ENCODE measurements at places on chromosomes 11 and 22.

DNA sequence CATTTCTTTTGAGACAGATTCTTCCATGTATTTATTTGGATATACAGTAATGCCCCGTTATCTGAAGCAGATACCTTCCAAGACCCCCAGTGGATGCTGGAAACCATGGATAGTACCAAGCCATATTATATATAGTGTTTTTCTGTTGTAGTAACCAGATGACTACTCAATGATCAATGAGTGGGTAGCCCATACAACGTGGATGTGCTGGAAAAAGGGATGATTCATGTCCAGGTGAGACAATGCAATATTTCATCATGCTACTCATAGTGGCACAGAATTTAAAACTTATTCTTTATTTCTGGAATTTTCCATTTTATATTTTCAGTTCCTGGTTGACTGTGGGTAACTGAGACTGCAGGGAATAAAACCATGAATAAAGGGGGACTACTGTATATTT, 427.5 kb downstream of the METTL15 start:
- DNase-seq = no peak

GRCh38 chr11:118200497-118200896, 24.1 kb upstream of the SCN2B start:
- no peak for DNase-seq

DNA sequence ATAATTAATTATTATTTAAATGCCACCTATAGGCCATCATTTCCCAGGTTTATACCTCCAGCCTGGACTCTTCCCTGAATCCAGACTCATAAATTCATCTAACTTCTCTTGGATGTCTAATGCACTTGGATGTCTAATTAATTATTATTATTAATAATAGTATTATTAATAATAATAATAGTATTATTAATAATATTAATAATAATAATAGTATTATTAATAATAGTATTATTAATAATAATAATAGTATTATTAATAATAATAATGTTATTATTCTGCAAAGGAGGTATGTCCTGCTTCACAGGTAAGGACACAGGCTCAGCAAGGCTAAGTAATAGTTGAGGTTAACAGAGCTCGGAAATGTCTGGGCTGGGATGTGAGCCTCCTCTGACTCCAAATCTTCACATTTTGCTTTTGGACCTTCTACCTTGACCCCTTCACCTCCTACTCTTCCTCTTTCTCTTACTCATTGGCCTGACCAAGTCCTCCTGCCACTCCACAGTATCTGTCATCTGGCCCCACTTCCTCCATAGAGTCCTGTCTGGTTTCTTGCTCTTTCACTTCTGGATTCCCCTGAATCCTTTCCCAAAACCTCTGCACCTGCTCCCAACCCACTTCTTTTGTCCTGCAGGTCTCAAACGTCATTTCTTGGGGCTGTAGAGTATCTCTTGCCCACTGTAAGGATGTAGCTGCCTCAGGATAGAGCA, 8.0 kb downstream of the RIBC2 start:
- DNase-seq = no peak

- no peak for DNase-seq
Measured at GRCh38 chr11:61976420-61976800, 9.0 kb upstream of the FTH1 start.

- DNase-seq = no peak
Measured at GRCh38 chr11:4068962-4069361, 25.6 kb upstream of the RRM1 start.

DNA sequence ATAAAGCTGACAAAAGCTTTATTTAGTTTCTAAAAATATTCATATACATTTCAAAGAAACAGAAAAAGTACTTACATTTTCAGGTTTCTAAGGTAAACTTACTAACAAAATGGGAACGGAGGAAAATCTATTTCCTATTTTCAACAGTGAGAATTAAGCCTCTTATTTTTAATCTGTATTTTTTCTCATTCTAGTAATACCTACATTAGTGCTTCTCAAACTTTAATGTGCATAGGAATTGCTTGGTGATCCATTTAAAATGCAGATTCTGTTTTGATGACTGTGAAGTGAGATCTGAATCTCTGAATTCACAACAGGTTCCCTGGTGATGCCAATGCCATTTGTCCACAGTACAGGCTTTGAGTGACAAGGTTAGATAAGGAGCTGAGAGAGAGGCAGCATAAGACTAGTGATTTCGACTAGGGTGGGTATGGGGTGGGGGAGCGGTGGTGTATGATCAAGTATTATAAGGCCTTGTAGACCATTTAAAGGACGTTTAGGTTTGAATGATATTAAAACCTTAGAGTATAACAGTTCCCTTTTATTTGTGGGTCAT, 402.8 kb downstream of the CNTN5 start:
- DNase-seq = no peak

- no peak for DNase-seq
Measured at GRCh38 chr11:11291041-11292015, 61.7 kb downstream of the CSNK2A3 start.

GRCh38 chr11:109303342-109303741, 118.6 kb upstream of the C11orf87 start:
- no peak for DNase-seq

GRCh38 chr22:28029201-28029948, 110.3 kb upstream of the PITPNB start:
- DNase-seq = no peak

- DNase-seq = no peak
Measured at GRCh38 chr11:2550606-2550970, 105.8 kb downstream of the KCNQ1 start.

DNA sequence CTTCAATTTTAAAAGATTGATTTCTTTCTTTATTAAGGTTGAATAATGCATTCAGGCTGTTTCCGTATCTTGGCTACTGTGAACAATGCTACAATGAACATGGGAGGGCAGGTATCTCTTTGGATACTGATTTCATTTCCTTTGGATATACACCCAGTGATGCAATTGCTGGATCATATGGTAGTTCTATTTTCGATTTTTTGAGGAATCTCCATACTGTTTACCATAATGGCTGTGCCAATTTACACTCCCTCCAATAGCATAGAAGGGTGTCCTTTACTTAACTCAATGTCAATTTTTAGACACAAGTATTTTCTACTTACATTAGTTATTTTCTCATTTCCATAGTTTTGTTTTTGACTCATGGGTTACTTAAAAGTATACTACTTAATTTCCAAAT, 8.0 kb downstream of the RTCB start:
- no peak for DNase-seq

- no peak for DNase-seq
Measured at GRCh38 chr11:126034039-126034932, 28.4 kb downstream of the CDON start.

- peak; percentile 68 for DNase-seq
Measured at GRCh38 chr22:45645526-45646414, 25.9 kb upstream of the ATXN10 start.

DNA sequence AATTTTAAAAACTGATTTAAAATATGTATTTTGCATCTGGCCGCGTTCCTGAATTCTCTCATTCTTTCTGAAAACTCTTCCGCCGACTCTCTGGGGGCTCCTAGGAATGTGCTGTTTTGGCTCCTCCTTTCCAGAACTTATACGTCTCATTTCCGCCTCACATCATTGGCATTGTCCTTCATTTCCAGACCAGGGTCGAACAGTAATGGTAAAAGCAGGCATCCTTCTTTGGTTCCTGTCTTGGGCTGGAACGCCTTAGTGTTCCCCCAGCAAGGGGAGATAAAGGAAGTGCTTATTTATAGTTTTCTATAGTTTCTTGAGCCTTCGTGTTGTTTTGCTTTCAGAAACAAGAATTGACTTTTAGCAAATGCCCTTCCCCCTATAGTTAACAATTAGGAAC, 10.9 kb upstream of the TNNT3 start:
- DNase-seq = no peak

DNA sequence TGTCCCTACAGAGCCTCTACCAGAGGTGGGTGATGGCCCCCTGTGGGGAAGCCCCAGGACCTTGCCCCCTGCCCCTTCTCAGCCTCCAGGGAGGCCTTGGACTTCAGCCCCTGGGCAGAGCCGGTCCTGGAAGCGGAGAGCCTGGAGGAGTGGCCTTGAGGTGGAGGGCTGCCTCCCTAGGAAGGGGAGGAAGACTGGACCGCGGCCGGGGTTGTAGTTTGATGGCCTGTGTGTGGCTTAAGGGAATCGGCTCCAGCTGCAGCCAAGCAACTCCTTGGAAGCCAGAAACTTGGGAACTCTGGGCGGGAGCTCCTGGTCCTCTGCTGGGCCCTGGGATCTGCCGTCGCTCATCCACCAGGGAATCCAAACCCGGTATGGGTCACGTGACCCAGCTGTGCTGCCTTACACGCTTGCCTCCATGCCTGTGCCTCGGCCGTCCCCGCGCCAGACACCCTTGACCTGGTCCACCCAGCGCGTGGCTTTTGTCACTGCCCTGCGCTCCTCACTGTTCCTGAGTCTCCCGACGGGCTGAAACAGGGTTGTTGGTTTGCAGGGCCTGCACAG, 23.5 kb upstream of the ARHGAP8 start:
- no peak for DNase-seq

- DNase-seq = no peak
Measured at GRCh38 chr11:102545701-102546100, 15.2 kb upstream of the MMP7 start.

DNA sequence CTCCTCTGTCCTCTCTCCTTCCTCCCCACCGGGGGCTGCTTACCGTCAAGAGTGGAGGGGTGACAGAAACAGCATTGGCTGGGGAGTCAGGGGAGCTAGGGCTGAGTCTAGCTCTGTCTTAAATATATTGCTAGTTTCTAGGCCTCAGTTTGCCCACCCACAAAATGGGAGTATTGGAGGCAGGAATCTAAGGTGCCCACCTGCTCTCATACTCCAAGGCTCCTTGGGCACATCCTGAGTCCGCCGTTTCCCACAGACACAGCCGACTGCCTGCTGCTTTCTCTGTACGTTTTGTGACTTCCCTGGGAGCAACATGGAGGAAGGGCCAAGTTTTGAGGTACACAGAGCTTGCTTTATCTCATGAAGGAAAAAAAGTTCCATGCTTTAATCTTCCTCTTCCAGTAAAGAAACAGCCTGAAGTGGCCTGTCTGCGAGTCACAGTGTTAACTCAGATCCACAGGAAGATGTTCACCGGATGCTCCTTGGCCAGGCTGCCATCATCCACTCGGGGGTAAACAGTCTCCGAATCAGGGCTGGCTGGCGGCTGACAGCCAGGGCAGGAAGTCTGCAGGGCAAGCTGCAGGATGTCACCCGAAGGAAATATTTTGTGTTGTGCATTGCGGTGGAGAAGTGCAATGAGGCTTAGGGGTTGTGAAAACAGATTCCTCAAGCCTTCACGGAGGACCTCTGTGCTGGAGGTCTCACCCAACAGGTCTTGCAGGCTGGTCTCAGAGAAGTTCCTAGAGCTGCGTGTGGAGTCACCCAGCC, 11.0 kb upstream of the CERK start:
- peak; percentile 91 for DNase-seq

GRCh38 chr11:131683666-131684065, 313.3 kb downstream of the NTM start:
- DNase-seq = no peak

DNA sequence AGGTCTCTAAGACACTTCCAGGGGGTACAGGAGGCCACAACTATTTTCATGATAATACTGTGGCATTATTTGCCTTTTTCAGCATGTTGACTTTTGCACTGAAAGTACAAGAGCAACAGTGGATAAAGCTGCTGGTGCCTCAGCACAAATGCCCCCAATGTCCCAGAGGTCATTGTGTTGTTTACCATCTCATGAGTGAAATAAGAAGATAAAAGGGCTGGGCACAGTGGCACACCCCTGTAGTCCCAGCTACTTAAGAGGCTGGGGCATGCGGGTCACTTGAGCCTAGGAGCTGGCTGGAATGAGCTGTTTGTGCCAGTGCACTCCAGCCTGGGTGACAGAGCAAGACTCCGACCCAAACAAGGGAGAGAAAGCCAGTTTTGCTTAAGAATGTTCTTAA, 72.6 kb upstream of the RAB1B start:
- DNase-seq = no peak

GRCh38 chr11:82775736-82776346, 42.2 kb upstream of the FAM181B start:
- DNase-seq = no peak

DNA sequence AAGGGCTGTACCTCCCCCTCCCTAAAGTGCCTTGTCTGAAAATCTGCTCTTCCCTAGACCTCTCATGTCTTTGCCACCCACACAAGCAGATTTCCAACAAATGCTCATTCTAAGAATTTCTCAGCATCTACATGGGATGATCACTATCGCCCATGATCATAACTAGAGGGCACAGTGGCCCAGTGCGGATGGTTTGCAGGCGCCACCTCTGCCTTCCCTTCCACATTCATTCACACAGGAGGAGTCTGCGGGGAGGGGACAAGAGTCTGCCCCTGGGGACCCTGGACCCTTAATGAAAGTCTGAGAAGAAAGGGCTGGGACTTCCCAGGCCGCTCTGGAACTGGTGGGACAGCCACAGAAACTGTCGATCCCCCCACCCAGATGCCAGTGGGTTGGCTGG, 28.9 kb downstream of the KCTD17 start:
- DNase-seq = no peak

- no peak for DNase-seq
Measured at GRCh38 chr11:93740031-93740729, 1.1 kb downstream of the TAF1D start.

DNA sequence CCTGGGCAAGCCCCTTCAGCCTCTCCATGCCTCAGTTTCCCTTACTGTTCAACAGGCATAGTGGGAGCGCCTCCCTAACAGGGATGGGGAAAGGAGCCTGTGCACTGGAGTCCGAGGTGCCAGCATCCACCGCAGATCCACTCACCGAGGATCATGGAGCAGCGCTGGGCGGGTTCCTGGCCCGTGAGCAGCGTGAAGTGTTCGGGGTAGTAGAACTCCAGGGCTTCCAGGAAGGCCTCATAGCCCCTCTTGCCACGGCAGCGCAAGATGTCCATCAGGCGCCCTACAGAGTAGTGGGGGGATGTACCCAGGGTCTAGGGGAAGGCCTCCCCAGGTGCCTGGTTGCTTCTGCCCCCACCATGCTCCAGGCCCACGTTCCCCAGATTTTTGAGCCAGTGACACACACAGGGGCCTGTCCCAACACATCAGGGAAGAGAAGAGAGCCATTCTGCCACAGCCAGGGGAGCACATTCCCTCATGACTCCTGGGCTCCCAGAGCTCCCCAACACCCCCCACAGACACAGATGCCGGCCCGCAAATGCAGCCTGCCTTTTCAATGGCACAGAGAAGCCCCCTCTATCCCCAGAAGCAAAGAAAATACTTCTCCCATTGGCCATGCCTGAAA, 1.3 kb downstream of the CARD10 start:
- DNase-seq = no peak

GRCh38 chr11:112150517-112150916, 13.4 kb downstream of the IL18 start:
- DNase-seq = no peak

DNA sequence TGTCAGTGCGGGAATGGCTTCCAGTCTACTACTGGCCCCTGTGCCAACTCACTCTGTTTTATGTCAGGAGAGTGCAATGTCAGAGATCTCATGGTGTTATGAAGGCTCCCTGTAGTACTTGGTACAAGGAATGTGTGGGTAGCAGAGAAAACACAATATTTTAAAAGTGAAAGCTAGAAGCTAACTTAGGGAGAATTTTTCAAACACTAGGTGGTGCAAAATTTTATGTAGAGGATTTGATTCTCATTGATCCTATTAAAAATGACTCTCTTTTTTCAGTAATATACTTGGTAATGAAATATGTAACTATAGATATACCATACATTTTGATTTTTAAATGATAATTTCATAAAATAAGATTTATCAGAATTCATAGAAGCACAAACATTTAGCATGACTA, 134.7 kb downstream of the JRKL start:
- no peak for DNase-seq

Measured in CD4-positive, CD25-positive, alpha-beta regulatory T cell (primary cell).